ENCODE measurements at places on chromosomes 3 and 15.

DNA sequence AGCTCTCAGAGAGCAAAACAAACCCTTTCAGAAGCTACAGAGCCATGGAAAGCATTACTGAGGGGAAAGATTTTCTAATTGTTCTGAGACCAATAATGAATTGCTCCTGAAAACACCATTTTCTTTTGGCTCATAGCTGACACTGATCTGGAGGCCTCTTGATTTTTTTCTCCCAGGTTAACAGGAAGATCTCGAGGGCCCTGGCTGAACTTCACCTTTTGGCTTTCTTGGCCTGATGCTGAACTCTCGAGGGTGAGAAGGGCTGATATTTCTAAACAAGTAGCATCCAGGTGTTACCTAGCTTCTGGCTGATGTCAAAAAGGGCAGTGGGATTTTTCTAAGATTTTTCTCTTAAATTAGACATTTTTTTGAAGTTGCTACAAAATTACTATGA is 19.9 kb upstream of the NFKBIZ start:
- DNase-seq, result no peak

DNA sequence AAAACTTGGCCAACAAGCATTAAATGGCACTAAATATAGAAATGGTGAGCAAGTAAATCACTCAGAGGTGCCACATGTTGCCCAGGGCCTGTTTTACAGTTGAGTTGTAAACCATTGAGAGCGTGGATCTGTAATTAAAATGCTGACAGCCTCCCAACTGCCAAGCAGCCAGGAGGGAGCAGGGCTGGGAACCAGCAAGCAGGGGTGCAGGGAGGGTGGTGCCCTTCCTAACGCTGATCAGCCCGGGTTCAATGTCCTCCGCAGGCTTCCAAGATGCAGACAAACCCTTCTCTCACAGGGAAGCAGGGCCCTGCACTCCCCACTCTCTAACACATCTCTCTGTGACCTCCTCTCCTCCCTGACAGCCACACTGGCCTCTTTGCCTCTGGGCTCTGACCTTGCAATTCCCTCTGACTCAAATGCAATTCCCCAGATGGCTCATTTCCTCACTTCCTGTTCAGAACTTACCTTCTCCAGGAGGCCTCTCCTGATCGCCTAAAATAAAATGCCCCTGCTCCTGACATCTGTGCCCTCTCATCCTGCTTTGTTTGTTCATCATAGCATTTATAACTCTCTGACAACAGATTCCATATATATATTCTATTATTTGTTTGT is 40.0 kb downstream of the WNT7A start:
- DNase-seq, result no peak

DNA sequence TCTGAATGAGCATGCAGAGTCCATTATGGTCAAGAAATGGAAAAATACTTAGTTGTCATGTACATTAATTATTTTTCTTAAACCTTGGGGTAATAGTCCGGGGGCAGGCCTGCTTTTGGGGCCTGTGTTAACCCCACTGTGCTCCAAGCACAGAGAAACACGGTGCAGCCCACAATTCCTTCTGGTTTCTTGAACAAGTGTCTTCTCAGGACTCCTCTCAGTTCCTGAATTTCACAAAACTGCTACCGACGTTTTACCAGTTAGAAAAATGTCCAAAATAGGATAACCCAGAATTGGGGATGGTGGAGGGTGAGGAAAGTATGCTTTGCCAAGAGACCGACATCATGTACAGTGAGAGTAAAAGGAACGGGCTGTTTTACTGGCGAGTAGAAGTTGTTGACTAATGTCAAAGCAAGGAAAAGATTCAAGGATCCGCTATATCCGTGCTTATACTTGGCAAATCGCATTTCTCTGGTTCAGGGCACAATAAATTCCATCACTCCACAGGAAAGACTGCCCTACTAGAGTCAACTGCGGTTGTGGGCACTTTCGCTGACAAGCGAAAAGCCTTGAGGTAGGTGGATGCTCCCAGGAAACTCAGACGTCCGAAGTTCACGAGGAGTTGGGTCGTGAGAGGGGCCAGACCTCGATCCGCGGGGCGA is 495 bp upstream of the NXPE3 start:
- no peak for DNase-seq

DNA sequence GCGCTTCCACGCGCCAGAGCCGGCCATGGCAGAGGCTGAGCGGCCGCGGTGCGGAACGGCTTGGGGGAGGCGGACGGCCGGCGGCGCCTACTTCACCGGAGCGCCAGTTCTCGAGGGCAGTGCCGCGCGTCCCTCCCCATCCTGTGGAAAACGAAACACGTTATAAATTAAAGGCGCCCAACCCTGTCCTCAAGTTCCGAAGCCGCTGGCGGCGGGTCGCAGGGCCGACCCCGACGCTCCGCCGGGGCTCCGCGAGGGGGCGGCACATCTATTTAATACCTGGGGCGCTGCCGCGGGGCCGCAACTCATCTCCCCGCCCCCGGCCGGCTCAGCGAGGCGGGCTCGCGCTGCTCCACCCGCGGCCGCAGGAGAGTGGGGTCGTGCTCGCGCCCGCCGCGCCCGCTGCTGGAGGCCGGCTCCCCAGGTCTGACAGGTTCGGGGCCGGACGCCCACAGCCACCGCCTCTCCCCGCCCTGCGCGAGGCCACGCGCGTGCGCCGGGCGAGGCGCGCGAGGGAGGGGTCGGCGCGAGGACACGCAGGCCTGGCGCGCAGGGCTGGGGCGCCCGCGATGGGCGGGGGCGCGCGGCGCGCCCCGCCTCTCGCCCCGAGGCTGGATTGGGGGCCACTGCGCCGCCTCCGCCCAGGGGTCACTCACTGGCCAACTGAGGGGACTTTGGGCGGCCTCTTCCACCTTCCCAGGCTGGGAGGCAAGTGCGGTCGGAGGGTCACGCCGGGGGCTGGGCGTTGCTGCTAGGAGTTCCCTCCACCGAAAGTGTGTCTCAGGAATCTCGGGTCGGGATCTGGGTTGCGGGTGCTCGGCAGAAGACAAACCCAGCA is at the start of gene SLC30A4:
Gene SLC30A4 (minus strand): TSS at position 428 of the 838 bp plus-strand sequence. CDS start 401 bp downstream, at position 27.
- DNase-seq, result peak; percentile 54

GRCh38 chr15:101697488-101697887 is 26.8 kb downstream of the TARS3 start:
- no peak for DNase-seq

GRCh38 chr3:5302661-5303060 is 115.2 kb downstream of the EDEM1 start:
- no peak for DNase-seq

- no peak for DNase-seq
Observed at GRCh38 chr3:195162033-195162669, 108.8 kb downstream of the XXYLT1 start.

DNA sequence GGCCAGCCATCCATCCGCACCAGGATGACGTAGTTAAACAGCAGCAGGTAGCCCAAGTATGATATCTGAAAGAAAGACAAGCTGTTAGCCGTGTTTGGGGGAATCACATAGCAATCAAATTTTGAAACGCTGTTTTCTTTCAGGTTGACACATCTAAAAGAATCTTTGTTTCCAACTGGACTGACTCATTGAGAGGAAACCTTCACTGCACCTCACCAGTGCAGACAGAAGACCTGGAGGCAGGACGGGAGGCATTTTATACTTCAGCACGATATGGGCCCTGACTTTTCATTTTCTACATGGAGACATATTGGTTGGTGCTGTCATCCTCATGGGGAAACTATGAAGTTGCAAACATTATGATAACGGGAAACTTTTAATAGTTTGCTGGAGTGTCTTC is 44.2 kb upstream of the MTMR10 start:
- DNase-seq, result no peak

GRCh38 chr15:32717426-32718226 is at the start of gene GREM1:
TSS of gene GREM1 (plus strand) at chr15:32718004. CDS start at chr15:32730691, 12,687 bp downstream.
- no peak for DNase-seq

- no peak for DNase-seq
Observed at GRCh38 chr3:32257042-32257441, 18.6 kb downstream of the CMTM8 start.

DNA sequence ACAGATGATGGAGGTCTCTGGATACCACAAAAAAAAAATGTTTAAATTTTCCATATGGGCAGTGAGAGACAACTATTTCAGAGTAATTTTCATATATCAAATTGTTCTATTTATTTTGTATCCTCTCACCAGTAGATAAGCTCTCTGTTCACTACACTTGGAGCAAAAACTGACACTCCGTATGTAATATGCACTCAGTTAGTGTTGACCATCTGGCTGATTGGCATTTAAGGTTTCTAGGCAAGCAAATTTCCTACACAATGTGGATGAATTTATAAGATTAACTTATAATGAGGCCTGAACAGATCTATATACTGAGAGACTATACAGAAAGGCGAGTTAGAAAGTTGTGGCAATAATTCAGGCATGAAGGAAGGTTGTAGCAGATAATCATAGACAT is 836.5 kb upstream of the SEMA6D start:
- no peak for DNase-seq

GRCh38 chr3:139302801-139303113 is 41.1 kb upstream of the MRPS22 start:
- no peak for DNase-seq

GRCh38 chr15:68278595-68279405 is 1.3 kb downstream of the FEM1B start:
- no peak for DNase-seq

- DNase-seq, result no peak
Observed at GRCh38 chr3:114392831-114393230, 99.0 kb downstream of the TIGIT start.

- no peak for DNase-seq
Observed at GRCh38 chr3:195129644-195130492, 141.1 kb downstream of the XXYLT1 start.

DNA sequence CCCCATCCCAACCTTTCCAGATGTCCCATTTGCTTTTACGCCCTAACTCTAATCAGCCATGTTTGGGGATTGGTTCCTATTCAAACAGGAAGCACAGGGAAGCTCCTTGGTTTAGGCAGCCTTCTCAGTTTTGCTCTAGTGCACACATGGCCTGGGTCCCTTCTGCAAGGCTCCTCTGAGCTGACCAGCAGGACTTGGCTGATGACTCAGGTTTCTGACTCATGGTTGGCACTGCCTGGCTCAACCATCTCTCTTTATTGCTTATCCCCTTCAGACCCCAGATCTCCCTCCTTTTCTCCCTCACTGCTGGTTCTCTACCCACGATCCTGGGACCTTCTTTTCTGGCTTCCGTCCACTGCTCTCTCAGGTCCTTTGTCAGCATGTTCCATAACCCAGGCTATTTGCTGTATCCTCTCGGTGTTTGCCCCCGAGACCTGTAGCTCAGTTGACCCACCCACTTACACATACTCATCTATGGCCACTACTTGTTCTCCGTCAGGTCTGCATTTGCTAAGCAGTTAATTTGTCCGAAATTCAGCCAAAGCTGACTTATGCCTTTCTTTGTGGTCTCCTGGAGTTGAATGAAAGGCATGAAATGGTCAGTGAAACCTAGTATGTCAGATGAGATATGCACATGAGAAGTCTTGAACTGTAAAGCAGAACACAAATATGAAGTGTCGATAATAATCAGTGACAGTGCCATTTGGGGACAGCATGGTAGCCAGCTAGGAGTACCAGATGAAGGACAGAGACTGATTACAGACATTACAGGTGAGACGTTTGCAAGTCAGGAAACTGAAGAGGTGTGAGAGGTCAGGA is 323.5 kb upstream of the ROPN1 start:
- no peak for DNase-seq

GRCh38 chr3:119809249-119810017 is 27.5 kb downstream of the NR1I2 start:
- DNase-seq, result no peak

DNA sequence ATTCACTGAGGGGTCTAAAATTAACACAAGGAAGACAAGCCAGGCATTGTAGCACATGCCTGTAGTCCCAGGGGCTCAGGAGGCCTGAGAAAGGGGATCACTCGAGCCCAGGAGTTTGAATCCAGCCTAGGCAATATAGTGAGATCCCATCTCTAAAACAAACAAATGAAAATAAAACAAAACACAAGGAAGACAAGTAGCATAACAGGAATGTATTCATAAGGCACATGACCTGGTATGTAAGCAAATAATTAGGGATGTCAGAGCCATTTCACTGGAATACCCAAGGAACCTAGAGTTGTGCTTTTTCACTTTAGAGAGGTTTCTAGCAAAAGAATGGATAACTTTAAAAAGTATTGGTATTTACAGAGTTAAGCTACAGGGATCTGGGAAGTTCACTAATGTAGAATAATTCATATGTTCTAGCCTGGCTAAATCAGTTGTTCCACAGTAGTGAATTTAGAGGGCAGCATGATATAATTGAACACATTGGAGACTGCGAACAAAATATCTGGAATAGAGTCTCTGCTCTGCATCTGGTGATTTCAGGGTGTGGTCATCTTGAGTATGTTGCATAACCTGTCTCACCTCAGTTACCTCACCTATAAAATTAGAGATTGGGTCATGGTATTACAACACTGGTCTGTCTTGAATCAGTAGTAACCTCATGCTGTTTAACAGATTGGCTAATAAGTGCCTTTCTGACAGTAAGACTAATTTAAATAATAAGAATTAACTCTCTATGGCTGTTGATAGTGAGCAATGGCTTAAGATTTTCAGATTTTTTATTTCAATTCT is 9.3 kb downstream of the GRAMD1C start:
- DNase-seq, result no peak

- DNase-seq, result no peak
Observed at GRCh38 chr3:116034794-116035193, 410.5 kb downstream of the LSAMP start.

DNA sequence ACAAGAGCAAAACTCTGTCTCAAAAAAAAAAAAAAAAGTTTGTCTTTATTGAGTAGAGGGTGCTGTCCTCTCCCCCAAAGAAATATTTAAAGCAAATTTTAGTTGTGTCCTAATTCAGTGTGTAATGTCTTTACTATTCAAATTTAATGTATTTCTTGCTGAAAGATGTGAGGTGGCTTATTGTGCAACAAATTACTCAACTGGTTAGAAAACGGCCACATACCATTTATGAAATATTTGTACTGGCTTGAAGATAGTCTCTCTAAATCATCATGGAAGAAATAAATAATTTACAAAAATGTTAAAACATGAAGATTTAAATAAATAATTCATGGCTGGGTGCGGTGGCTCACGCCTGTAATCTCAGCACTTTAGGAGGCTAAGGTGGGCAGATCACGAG is 63.0 kb downstream of the SLTM start:
- no peak for DNase-seq

DNA sequence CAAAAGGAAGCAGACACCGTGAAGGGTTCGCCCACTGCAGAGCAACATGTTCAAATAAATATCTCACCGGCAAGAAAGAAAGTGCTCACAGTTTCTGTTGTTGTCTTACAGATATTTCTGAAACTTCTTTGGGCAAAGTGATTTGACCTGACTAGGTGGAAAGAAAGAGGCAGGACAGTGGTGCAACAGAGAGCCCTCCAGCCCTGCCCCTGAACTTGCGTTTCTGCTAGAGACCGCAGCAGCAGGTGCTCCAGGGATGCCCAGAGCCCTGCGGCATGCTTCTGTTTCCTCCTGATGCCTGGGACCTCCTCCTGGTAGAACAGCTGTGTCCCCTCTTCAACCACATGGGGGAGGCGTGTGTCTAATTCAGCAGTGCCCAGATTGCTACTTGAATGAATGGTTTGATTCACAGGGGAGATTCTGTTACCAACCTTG is 123.4 kb downstream of the ATP10A start:
- peak; percentile 44 for DNase-seq

GRCh38 chr15:31758126-31758525 is 272.2 kb upstream of the CHRNA7 start:
- peak; percentile 77 for DNase-seq
